ENCODE measurements at places on chromosomes 1 and 21.

DNA sequence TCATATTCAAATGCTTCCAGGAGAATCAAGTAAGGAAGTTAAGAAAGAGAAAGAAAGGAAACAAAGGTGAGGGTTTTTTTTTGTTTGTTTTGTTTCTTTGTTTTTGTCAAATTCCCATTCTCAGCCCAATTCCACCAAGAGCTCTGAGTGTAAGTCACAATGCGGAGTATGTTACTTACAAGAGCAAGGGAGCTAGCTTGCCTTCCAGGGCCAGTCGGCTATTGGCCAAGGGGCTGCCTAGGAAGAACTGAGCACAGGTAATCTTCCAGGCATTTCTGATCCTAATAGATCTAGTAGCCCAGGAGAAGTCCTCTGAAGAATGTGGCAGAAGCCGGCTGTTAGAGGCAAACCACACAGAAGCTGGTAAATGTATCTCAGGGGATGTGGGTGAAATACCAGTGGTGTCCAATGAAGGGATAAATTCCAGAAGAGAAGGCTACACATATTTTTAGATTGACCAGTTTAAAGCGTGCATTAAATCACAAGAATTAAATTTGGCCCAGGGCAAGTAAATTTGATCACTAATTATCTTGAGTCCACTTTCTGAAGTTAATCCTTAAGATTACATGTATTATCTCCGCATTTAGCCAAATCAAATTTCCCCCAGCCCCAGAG is 239.6 kb upstream of the ADAMTS5 start:
- DNase-seq: no peak

GRCh38 chr1:221858818-221859611 is 117.1 kb upstream of the DUSP10 start:
- DNase-seq: no peak

GRCh38 chr1:51236531-51237350 is 668 bp downstream of the RNF11 start:
- no peak for DNase-seq

DNA sequence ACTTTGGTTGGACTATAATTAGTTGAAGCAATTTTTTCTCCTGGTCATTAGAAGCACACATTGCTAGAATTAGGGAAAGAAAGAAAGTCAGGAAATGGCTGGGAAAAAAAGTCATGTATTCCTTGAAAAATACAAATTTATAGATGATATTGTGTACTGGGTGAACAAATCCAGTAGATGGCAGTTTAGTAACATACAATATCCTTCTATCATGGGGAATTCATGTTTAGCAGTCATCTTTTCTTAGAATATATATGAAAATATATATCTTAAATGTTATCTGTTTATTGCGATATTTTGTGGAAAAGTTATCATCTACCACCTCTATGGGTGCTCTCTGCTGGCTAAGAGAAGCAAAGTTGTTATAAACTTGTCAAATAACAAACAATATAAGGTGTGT is 13.1 kb upstream of the ZRANB2 start:
- DNase-seq: no peak

GRCh38 chr1:156602557-156602993 is 1.3 kb upstream of the GPATCH4 start:
- DNase-seq: no peak

DNA sequence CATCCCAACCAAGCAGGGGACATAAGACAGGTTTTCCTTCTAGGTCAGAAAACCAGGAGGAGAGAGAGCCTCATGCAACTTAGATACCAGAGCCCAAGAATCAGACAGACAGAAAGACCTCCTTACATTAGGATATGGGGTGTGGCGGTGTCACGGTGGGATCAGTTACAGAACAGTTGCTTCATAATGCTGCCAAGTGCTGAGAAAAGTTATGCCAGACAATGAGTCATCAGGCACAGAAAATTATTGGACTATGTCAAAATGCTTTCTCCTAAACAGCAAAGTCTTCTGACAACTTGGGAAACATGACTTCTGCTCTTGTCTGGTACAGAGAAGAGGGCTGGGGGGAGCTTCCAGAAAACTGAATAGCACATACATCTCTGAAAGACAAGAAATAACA is 1120.2 kb upstream of the TMPRSS15 start:
- no peak for DNase-seq

DNA sequence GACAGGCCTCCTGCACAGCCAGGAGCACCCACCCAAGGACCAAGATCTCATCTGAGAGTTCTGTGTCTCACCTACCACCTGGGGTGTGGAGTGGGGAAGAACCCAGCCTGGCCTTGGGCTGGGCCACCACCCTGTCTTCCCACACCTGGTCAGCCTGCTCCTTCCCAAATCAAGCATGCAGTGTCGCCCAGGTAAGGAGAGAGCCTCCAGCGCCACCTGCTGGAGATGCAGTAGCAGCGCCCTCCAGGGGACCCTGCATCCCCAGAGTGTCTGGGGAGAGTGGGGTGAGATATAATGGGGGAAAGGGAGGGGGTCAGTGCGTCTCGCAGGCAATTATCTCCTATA is 32.3 kb downstream of the KIAA2013 start:
- peak; percentile 32 for DNase-seq

GRCh38 chr1:207745285-207745684 is 6.6 kb upstream of the CD46 start:
- no peak for DNase-seq

DNA sequence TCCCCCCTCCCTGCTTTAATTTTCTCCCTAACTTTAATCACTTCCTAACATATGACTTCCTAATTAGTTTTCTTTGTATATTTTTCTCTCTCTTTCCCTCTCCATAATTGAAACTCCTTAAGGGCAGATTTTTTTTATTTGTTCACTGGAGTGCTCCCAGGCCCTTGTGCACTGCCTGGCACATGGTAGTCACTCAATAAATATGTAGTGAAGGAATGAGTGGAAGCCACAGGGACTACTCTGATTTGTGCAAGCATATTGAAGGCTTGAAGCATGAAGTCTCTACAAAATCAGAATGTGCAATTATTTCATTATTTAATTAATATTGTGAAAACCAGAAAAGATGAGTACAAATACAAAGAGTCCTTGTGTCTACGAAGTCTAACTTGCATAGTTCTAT is 41.5 kb downstream of the SNX7 start:
- DNase-seq: no peak

- DNase-seq: no peak
Observed at GRCh38 chr1:115677565-115677964, 35.8 kb downstream of the VANGL1 start.

GRCh38 chr1:187588917-187589316 is 760.2 kb downstream of the PLA2G4A start:
- DNase-seq: no peak

DNA sequence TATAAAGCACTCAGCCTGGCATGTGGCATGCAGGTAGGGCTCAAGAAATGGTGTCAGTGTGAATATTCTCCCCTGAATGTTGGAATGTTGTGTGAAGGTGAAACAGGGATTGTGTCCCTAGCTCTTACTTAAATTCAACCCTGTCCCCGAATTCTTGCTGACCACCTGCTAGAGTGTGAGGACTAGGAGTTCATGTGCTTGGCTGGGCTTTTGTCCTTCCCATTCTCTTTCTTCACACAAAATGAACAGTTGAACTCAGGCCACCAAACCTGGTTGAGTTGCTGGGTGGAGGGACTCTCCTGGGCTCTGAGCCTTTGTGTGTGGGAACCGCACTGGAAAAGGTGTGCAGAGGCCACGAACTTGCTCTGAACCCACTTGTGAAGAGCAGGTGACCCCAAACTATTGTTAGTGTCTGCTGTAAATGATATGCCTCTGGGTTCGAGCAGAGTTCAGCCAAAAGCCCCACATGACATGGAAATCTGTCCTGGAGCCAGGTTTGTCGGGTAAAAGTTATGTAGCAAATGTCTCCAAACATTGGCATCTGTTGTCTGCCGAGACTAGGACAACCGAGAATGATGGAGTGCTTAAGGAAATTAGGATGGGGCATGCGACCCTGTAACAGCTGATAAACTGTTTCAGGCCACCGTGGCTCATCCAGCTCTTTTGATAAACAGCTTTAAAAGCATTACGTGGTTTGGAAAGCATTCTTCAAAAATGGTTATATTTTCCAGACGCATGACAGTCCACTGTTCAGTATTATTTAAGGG is 144.2 kb downstream of the DHRS3 start:
- no peak for DNase-seq

GRCh38 chr1:159829822-159830465 is 3.3 kb downstream of the SLAMF8 start:
- no peak for DNase-seq

- DNase-seq: no peak
Observed at GRCh38 chr1:27505420-27505680, 15.4 kb upstream of the WASF2 start.

DNA sequence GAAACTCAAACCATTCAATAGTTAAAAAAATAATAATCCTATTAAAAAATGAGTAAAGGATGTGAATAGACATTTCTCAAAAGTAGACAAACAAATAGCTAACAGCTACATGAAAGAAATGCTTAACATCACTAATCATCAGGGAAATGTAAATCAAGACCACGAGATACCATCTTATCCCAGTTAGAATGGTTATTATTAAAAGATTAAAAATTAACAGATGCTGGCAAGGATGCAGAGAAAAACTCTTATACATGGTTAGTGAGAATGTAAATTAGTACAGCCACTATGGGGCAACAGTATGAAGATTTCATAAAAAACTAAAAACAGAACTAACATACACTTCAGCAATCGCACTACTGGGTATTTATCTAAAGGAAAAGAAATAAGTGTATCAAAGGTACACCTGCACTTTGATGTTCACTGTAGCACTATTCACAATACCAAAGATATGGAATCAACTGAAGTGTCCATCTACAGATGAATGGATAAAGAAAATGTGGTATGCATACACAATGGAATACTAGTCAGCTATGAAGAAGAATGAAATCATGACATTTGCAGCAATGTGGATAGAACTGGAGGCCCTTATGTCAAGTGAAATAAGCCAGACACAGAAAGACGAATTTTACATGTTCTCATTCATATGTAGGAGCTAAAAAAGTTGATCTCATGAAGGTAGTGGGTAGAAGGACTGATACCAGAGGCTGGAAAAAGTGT is 117.9 kb downstream of the ACBD6 start:
- no peak for DNase-seq

DNA sequence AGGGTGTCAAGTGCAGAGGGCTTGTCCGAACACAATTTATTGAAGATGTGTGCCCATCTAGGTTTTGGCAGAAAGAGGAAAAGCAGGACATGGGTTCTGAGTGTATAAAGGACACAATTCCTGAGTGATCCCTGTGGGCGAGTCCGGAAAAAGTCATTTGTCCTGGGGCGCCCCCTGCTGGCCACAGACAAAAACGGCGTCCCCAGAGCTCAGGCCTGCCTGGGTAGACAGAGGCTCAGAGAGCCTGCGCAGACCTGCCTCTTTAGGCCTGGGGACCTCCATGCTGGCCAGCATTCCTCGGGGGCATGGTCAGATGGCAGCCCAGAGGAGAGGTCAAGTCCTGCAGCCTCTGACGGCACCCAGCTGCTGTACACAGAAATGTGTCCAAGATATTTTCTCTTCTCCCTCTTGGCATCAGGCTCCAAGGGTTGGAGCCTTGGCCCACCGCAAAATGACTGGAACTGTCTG is 65.5 kb upstream of the LRP8 start:
- DNase-seq: peak; percentile 59

DNA sequence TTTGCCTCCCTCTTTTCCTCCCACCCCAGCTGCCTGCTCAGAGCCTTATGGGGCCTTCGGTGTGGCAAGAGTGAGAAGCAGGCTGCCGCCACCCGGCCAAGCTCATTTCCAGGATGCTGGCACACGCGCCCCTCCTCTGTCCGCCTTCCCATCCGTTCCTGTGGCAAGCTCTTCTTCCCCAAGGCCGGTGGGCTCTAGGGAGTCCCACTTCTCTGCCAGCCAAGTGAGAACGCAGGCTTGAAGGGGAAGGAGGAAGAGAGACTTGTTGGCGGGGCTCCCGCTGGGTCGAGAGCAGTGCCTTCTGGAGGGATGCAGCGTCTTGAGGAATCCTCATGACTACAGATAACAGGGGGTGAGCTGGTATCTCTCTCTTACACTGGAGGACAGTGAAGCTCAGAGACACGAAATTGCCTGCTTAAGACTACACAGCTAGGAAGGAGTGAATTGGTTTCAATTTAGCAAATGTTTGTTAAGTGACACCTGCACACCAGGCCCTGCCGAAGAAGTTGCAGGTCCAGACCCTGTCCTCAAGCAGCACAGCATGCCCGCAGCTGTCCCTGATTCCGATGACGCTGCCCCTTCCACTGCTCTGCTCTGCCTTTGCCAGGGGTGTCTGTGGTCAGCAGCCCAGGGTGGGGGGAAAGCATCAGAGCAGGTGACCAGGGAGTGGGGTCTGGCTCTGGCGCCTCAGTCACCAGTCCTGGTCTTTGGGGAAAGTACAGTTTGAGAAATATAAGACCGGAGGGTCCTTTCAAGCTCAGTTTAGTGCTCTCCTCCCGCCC is 40.1 kb upstream of the FOXO6 start:
- DNase-seq: no peak

DNA sequence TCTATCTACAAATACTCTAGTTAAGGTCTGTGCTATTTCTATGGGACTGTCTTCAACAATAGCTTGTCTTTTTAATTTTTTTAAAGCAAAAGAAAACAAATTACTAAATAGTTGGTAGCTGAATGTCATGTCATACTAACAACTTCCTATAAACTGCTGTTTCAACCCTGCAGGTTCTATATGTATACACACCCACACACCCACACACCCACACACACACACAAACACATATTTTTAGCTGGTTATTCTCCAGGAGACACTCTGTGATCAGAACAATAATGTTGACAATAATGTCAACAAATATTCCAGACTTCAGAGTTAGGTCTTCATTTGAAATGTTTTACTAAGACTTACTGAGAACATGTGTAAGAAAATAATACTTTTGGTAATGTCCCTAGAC is 66.7 kb downstream of the AK5 start:
- DNase-seq: no peak

DNA sequence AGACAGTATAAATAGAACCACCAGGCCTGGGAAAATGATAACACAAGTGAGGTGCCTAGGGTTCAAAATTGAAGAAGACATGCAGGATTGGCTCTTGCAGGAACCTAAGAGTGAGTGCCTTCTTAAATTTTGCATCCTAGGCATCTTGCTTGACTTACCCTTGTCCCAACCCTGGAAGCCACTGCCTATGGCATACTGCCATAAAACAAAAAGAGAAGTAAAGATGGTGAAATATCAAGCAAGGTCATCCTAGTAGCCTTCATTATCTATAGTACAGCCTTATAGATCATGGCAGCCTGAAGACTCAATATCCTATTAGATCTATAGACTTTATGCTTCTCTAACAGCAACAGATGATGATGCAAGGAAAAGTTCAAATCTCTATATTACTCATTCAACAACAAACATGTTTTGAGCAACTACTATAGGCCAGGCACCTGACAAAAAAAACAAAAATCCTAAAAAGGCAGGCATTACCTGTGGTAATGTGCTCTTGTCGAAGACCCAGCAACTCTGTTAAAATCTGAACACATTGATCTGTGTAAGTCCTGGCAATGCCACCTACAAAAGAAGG is 6.3 kb downstream of the AP4B1 start:
- no peak for DNase-seq

DNA sequence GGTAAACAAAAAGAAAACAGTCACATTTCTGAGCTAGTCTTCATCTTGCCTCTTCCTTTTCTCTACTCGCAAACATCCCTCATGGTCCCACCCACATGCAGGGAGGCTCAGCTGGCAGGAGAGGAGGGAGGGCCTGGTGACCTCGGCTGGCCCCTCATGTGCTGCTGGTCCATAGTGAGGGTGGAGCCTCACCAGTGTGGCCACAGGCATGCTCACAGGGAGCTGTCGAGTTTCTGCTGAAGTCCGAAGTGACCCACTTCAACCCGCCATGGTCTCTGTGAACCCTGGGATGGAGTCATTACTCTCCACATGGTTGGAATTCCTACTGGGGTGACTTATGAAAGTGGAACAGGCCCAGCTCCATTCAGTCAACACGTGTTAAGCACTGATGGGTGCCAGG is 253.4 kb downstream of the RHOU start:
- DNase-seq: no peak

Measured in activated CD8-positive, alpha-beta memory T cell treated with anti-CD3 and anti-CD28 coated beads for 1 hour (primary cell).